T-helper 1 cell treated with Interleukin-12 subunit alpha and Interleukin-12 subunit beta and Interleukin-4 antibody, amounts not matched to agents 30 ng/mL and 1 ng/mL, for 36 hours (primary cell): ENCODE measurements at places on chromosomes 3 and 15. TPM values are rescaled to one million over a fixed set of nuclear protein-coding genes. Genes with fewer than 3 reads are reported as not detected.

GATA2 gene
- 0.15 and 0.32 TPM in 2 replicates for total RNA-seq

MEX3B gene
- 0.44 and 0.66 TPM in 2 replicates for total RNA-seq

TRPM1 gene
- not detected in 2 replicates for total RNA-seq

LRRC3B gene
- total RNA-seq: not detected in 2 replicates

GOLGA6L7 gene
- total RNA-seq: not detected in 2 replicates

PP2D1 gene
- total RNA-seq: not detected in 2 replicates

CDHR4 gene
- 0.20 and 0.22 TPM in 2 replicates for total RNA-seq

XCR1 gene
- 0.05 TPM in 2 replicates for total RNA-seq

MRAS gene
- total RNA-seq: not detected in 2 replicates

SCAMP5 gene
- total RNA-seq: 0.98 and 1.4 TPM in 2 replicates

ZXDC gene
- total RNA-seq: 32.5 and 32.6 TPM in 2 replicates

ADAMTSL3 gene
- total RNA-seq: not detected in 2 replicates

NDN gene
- total RNA-seq: 2.9 and 3.8 TPM in 2 replicates

MUC13 gene
- total RNA-seq: not detected in 2 replicates

ABHD2 gene
- 64.3 and 65.0 TPM in 2 replicates for total RNA-seq

AADACL2 gene
- not detected in 2 replicates for total RNA-seq

GOLGA8M gene
- total RNA-seq: 2.9 and 3.8 TPM in 2 replicates

RPL39L gene
- total RNA-seq: 12.6 and 14.0 TPM in 2 replicates

HCN4 gene
- not detected in 2 replicates for total RNA-seq

KLHL18 gene
- total RNA-seq: 28.2 and 31.8 TPM in 2 replicates

RBP2 gene
- not detected in 2 replicates for total RNA-seq

IL5RA gene
- not detected in 2 replicates for total RNA-seq

FANCD2OS gene
- not detected in 2 replicates for total RNA-seq

SNURF gene
- 11.9 and 13.8 TPM in 2 replicates for total RNA-seq

MUC4 gene
- total RNA-seq: 0.49 and 0.68 TPM in 2 replicates

SNTN gene
- total RNA-seq: not detected in 2 replicates

PDCD7 gene
- 42.4 and 46.1 TPM in 2 replicates for total RNA-seq

EAF2 gene
- total RNA-seq: 17.0 and 19.2 TPM in 2 replicates

KLHL40 gene
- not detected in 2 replicates for total RNA-seq

CLDN16 gene
- not detected in 2 replicates for total RNA-seq

P2RY1 gene
- 0.34 and 0.37 TPM in 2 replicates for total RNA-seq

TOPAZ1 gene
- not detected in 2 replicates for total RNA-seq

KCNAB1 gene
- 0.07 and 0.12 TPM in 2 replicates for total RNA-seq

PLAAT1 gene
- total RNA-seq: not detected in 2 replicates

ERC2 gene
- total RNA-seq: 0.15 TPM in 1 of 2 replicates, not detected in the other

GPR160 gene
- 5.1 and 6.5 TPM in 2 replicates for total RNA-seq

TMC3 gene
- total RNA-seq: not detected in 2 replicates

QARS1 gene
- total RNA-seq: 207 and 215 TPM in 2 replicates

C3orf20 gene
- 0.24 and 0.25 TPM in 2 replicates for total RNA-seq
